ENCODE measurements at places on chromosomes 11 and 22.
A peak's percentile ranks its signal among the peaks of the same experiment; 100 is the strongest.

GRCh38 chr11:116707161-116707629 lies 65.6 kb downstream of the BUD13 start:
- no peak for DNase-seq

- DNase-seq: no peak
Measured at GRCh38 chr11:208181-208916, 841 bp downstream of the RIC8A start.

GRCh38 chr22:25775531-25775930 lies 33.5 kb downstream of the MYO18B start:
- DNase-seq: no peak

- no peak for DNase-seq
Measured at GRCh38 chr22:43080616-43081015, 8.6 kb downstream of the TTLL1 start.

DNA sequence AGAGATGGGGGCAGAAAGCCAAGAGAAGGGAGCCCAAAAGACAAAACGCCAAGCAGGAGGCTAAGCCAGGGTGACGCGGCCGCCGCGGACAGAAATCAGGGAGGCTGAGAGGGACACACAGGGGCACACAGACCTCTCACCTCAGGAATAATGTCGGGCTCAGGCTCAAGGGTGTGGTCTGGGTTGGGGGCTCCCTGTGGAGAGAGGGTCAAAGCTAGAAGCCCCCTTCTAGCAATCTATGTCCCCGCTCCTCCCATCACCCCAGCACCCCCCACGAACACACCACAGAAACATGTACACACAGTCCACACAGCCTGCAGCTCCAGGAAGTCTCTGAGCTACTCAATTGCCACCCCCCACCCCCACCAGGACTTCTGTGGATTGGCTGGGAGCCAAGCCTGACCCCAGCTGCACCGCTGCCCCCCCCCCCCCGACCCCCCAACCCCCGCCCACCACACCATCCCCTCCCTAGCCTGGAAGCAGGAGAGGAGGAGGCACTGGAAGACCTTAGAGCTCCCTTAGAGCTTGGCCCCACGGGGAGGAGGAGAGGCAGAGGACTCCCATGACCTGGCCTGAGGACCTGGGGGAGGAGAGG lies 6.9 kb downstream of the BCL9L start:
- no peak for DNase-seq

DNA sequence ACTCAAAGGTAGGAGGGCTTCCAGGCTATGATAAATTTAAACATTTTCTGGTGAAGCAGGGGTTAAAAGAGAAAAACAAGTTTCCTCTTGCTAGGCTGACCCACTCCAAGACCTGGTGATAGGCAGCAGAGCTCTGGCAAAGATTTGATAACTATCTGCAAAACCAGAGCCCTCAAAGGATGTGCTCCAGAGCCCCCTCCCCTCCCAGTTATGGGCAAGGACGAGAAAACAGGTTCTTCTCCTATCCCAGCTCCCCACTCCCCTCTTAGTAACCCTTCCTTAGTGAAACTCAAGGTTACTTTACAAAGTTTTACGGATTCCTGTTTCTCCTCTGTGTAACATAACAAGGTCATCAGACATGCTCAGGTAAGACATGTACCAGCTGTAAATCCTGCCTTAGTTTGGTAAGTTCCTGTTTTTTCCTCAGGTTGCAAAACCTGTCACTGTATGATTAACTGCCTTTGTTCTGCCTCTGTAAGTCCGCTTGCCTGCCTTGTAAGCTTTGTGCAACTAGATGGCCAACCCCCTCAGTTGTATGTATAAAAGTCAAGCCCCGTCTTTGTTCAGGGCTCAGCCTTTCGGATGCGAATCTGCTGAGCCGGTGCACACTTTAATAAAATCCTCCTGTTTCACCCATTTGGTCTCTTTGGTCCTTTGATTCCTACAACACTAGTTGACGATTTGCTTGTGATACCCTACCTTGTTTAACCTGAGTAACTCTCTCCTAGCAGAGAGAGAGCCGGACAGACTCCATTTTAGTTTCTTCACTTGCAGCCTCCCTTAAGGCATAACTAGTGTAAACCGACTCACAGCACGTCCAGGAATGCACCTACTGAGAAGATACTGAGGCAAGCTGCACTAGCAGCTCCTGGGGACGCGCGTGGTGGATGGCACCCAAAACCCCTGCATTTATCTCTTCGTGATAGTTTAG lies 13.9 kb downstream of the APOBEC3H start:
- no peak for DNase-seq

DNA sequence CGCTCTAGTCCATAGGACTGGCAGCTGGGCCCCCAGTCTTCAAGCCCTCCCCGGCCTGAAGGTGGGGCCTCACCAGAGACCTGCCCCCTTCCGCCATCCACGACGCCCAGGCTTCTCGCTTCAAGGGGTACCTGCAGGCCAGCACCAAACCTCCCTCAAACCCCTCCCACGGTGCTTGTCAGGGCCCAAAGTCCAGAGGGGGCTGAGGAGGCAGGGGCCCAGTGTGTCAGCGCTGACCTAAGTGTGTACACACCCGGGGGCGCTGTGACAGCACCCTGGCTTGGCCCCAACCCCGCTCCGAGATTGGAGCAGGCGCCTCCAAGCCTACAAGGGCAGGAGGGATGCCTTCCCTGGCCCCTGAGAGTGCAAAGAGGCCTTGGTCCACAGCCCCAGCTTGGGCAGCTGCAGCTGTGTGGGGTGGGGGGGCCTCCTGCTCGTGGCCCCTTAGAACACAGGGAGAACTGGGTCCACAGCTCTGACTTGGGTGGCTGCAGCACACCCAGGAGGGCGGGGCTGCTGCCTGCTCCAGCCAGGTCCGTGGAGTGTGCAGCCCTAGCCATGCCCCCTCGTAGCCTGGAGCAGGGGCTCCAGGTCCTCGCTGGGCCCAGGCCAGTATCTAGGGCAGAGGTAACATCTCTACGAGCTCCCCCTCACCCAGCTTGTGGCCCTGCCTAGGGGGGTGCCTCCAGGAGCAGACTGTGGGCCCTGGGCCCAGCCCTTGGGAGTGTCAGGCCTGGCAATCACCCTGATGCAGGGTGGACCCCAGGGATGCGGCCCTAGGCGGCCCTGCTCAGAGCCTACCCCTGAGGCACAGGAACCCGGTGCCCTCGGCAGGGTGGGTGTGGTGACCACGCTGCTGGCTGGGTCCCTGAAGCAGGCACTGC lies 4.9 kb downstream of the SBF2 start:
- no peak for DNase-seq

DNA sequence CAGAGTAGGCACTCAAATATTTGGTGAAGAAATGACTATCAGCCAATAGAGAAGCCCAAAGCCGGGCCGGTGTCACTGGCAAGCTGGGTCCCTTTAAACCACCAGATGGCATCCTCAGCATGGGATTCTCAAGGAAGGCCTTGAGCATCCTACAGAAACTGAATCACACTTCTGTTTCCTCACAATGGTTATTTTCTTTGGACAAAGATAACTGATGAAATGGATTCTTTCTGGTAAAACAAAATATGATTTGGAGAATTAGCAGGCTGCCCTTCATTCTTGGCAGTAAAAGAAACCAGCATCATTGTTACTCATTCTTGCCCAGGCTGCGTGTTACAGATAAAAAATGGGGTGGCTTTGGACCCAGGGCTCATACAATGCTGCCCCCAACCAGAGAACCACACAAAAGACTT lies 30.3 kb upstream of the ASPHD2 start:
- DNase-seq: peak; percentile 32

DNA sequence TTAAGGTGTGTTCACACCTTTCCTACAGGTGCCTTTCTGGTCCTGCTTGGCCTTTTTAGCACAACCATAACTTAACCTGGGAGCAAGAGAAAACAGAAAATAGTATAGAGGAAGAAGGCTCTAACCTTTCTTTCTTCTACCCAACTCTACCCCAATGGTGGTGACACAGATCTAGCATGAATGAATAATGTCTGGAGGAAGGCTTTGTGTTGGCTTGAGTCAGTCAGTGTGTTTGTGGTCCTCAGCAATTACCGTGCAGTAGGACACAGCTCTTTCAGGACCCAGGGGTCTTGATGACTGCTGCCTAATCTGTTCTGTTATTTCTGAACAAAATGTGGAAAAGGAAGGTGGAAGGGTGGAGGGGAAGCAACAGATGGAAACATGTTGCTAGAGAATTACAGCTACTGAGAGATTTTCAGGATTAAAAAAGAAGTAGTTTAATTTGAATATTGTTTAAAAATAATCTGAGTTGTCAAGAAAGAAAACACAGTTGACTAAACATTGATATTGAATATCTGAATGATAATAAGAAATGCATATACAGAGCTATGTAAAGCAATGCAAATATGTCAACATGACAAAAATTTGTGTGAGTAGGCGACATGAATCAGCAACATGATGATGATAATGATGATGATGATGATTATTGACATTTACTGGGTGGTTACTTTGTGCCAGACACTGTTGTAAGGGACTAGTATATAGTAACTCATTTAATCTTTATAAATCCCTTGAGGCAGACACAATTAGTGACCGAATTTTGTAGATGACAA lies 55.3 kb downstream of the AASDHPPT start:
- no peak for DNase-seq

DNA sequence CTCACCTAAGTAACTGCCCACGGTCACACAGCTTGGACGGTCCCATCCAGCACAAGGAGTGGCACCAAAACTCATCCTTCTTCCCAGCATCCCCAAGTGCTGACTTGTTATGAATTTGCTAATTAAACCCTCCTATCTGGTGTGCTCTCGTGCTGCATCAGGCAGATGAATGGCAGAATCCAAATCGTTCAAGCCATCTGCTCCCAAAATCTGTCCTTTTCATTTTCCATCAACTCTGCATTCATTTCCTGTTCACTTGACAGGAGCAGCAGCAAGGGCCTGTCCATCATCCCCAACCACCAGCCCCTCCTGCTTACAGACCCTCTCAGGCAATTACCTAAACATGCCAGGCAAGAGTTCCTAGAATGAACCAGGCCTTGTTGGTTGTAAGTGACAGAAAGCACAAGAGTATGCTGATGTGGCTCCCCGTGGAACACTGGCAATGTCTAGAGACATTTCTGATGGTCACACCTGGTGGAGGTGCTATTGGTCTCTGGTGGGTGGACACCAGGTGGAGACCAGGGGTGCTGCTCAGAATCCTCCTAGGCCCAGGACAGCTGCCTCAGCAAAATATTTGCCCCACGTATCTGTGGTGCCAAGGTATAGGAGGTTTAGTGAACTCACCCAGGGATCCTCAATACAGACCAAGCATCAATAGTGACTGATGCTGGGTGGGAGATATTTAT lies 832.5 kb downstream of the TBC1D22A start:
- no peak for DNase-seq

- DNase-seq: no peak
Measured at GRCh38 chr11:72570893-72571661, 103.1 kb downstream of the PDE2A start.

DNA sequence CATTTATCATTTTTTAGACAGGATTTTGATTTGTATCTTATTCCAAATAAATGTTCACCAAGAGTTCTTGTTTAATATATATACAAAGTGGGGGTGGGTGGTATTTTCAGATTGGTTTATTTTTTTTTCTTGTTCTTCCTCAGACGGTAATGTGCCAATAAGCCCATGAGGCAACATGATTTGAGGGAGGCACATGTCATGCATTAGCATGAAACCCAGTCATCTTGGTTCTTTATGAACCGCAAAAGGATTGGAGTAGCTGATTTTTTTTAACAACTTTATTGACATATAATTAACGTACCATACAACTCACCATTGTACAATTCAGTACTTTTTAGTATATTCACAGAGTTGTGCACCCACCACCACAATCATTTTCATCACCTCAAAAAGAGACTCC lies 2.7 kb downstream of the BCL2L13 start:
- DNase-seq: no peak

- DNase-seq: no peak
Measured at GRCh38 chr22:43185860-43186261, 1.1 kb downstream of the TTLL12 start.

DNA sequence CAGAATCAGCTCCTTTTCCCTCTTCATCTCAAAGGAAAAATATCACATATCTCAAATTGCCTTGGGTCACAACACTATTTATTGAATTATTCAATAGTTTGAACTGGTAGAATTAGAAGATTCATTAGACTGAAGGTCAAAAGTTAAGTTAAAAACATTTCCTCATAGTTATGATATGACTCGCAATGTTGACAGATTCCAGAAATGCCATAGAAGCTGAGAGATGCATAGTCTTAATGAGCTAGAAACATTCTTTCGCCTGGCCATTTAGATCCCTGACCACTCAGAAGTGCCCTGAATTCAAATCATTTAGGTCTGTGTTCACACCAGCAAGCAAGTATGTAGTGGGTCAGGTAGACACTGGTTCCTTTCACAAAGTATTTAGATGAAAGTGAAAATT lies 44.4 kb downstream of the FAT3 start:
- DNase-seq: peak; percentile 26

DNA sequence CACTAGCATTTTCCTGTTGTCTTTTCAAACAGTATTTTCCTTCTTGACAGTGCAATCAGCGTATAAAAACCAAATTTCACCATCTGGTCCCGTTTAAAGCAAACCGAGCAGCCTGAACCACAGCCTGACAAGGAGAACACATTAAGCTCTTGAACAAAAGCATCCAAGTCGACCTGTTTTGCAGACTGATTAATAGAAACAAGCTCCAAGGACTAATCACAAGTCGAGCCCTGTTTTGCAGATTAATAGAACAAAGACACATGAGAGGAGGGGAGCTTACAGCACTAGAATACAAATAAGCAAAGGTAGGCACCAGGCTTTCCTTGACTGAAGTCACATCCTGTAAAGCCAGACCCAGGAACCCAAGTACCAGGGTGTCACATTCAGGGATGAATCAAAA lies 104.8 kb downstream of the MPPED2 start:
- DNase-seq: no peak

- DNase-seq: no peak
Measured at GRCh38 chr11:723120-723883, 17.3 kb downstream of the EPS8L2 start.

- no peak for DNase-seq
Measured at GRCh38 chr11:76252631-76253070, 46.3 kb upstream of the WNT11 start.

DNA sequence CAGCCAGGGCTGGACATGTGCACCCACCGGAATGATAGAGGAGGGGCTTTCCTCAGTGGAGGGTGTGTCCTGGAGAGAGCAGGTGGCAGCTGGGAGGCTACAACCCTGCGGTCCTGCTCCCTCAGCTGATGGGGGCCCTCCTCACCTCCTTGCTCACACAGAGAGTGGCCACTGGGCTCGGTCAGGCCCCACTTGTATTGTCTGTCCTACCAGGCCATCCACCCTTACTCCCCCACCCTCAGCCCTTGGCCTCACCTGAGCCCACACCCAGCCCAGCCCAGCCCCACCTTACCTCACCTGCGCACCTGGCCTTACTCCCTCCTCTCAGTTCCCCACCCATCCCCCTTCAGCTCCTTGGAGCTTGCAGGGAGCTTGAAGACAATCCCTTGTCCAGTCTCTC lies 3.1 kb downstream of the TRPM5 start:
- no peak for DNase-seq

Measured in HFF-Myc (cell line).